Hindlimb muscle (tissue), 1 donor: ENCODE measurements at places on chromosomes 1 and 21.

DNA sequence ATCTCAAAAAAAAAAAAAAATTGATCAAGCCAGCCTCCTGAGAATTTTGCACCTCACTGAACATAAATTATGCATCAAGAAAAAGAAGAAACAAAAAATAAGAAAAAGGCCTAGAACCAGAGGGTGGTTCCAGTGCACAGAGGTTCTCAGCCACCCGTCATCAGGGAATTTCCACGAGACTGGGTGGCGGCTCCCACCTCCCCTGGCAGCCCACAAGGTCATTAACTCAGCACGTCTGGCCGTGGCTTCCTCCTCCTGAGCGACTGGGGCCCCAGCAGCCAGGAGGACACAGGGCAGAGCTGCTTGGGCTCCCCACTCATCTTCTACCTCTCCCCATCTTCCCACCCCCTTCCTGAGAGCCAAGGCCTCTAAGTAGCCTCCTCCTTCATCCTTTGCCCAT is 15.7 kb upstream of the TMEM51 start:
- DNase-seq, result no peak

DNA sequence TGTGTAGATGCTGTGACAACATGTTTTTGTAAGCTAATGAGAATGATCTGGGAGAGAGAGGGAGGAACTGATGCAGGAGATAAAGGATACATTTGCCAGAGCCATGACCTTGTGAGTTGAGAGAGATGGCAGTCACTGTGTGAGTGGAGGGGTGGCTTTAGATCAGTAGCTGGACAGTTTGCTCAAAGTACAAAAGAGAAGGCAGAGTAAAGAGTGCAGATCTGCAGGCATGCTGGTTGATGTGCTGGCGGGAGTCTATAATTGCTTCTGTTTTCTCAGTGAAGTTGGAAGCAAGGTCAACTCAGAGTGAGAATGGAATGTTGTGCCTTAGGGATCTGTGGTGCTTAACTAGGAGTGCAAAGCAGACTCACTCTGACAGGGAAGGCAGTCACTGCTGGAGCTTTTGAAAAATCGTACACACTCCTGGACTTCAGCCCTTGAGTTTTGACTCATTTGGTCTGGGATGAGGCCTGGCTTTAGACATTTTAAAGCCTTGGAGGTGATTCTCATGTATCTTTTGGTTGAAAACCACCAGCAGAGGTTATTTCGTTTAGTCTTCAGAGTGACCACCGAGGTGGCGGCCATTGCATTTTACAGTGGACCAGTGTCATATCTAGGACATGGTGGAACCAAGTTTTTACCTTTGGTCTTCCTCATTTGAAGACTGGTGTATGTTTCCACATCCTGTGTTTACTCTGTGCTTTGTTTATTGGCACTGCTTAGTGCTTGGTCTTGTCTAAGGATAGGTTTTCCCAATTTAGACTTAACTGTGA is 49.6 kb downstream of the MTR start:
- no peak for DNase-seq

DNA sequence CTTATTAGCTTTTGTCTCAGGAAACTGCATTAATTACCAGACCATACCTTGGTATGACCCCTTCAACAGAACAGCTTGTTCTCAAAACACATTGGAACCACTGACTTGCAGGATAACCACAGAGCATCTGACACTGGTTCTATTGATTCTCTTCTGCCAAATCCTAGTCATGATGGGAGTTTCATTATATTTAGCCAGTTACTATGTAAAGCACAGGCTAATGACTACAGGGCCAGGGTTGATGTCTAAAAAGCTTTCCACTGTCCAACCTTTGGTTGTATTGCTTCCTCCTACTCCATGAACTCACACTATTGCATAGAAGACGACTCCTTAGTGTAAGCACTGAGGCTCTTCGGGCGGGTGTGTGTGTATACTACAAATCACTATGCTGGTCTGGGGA is 3.8 kb downstream of the STMN1 start:
- no peak for DNase-seq

GRCh38 chr1:159786966-159787365 is 6.2 kb downstream of the DUSP23 start:
- no peak for DNase-seq

GRCh38 chr1:220974431-220974830 is 95.2 kb downstream of the HLX start:
- DNase-seq, result no peak

DNA sequence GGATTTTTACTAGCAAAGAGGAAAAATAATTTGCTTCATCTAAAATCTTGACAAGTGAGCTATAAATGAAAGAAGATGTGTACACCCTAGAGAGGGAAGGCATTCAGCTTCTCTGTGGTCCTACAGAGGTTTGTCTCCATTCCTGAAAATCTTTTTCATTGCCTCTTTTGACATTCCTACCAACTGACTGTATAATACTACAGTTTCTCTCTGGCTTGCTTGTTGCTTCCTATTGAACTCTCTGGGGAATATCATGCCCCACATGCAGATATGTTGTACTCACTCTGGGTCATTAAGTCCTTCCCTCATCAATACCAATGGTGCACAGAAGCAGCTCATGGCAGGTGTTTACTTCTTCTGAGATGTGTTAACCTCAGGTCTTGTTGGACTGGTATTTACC is 371.2 kb upstream of the PLXNA2 start:
- no peak for DNase-seq

GRCh38 chr1:119353836-119354235 is 14.7 kb upstream of the HAO2 start:
- no peak for DNase-seq

GRCh38 chr1:225763716-225764548 is 13.7 kb upstream of the SRP9 start:
- DNase-seq, result no peak

- no peak for DNase-seq
Observed at GRCh38 chr1:55231745-55232144, 16.6 kb upstream of the USP24 start.

DNA sequence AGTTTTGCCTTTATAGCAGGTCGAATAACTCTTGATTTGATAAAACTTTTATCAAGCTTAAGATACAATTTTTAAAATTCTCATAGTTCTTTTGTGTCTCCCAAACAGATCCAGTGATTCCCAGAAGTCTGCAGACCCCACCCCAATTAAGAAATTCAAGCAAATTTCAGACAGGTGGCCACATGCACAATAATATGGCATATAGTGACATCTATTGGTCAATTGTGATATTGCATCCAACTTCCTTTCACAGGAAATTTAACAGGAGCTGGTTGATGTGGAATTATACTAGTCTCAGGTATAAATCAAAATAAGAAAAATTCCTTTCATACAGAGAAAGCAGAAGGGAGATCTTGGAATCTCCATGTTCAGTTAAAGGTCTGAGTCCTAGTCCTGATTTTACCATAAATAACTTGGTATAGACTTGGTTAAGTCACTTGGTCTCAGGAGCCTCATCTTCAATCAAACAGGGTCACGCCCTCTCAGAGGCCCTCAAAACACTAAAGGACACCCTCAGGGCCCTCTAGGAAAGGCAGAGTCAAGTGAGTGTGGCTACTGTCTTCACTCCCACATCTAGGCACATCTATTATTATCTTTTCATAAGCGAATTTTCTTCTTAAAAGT is 24.1 kb downstream of the PIGM start:
- no peak for DNase-seq

GRCh38 chr1:35269201-35269988 is 886 bp downstream of the ZMYM4 start:
- no peak for DNase-seq
